Nephron progenitor cell (in vitro differentiated cells): ENCODE measurements at places on chromosomes 7 and 10.

DNA sequence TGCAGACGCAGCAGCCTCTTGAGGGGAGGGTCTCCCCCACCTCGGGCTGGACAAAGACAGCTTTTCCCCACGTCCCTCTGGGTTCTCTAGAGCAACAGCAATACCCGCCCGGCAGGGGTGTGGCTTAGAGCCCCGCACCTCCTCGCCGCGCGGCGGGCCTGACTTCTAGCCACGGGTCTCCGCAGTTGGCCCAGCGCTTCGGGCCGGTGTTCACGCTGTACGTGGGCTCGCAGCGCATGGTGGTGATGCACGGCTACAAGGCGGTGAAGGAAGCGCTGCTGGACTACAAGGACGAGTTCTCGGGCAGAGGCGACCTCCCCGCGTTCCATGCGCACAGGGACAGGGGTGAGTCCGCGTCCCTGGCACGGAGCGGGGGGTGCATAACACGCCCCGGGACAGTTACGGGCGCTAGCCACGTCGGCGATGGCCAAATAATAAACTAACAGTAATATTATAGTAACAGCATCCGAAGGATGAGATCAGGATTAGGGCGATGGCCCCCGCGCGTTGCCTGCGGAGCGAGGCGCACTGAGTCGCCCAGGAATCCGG is 1.2 kb downstream of the CYP2E1 start:
- no peak for DNase-seq

- DNase-seq, result peak; percentile 99
Observed at GRCh38 chr7:128862571-128863432, at the start of gene ATP6V1F. ATP6V1F (plus strand) TSS chr7:128862856; CDS start chr7:128862905, 49 bp downstream.

DNA sequence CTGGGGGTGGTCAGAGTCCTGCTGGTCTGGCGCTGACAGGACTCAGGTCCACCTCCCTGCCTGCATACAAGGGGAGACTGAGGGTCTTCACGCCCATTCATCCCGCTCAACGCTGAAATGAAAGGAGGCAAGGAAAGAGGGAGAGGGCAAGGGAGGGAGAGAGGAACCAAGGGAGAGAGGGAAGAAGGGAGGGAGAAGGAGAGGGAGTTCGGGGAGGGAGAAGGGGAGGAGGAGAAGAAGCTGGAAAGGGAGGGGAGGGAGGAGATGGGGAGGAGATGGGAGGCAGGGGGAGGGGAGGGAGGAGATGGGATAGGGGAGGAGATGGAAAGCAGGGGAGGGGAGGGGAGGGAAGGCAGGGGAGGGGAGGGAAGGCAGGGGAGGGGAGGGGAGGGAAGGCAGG is 69.4 kb upstream of the INPP5A start:
- DNase-seq, result peak; percentile 1

GRCh38 chr10:84088626-84089025 is 50.7 kb upstream of the GHITM start:
- no peak for DNase-seq

DNA sequence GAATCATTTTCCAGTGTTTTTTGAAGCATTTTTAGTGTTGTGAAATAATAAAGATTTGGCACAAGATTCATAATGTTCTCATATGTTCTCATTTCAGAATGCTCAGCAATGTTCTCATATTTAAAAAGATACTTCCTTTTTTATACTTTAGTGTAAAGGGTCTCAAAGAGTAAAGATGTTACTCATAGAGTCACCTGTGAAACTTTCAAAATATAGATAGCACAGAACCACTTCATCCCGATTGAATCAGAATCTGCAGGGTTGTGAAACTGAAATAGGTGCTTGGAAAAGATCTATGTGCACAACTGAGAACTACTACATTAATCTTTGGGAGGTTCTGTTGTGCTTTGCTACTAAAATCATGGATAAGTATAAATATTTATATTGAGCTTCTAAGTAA is 144.7 kb downstream of the MDFIC start:
- DNase-seq, result no peak

DNA sequence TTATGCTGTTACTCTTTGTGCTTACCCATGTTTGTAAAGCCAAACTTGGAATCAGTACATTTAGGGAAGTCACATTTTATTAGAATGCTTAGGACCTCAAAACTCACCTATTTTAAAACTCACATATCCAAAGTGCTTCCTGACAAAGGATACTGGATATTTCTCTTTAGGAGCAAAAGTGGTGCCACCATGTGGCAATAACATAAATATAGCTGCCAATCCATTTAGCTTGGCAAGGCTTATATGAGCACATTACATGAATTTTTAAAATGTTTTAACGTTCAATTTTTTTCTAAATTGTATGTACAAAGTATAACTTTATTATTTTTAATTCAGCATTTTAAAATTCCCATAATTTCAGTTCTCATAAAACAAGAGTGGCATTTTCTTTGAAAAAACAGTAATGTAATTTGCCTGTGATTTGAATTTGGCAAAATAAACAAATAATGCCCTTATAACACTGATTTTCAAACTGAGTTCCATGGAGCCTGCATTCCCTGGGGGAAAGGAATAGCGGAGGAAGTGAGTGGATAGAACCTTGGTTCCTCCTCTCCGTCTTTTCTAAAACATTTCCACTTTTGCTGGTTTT is 75.4 kb downstream of the HDAC9 start:
- DNase-seq, result no peak

DNA sequence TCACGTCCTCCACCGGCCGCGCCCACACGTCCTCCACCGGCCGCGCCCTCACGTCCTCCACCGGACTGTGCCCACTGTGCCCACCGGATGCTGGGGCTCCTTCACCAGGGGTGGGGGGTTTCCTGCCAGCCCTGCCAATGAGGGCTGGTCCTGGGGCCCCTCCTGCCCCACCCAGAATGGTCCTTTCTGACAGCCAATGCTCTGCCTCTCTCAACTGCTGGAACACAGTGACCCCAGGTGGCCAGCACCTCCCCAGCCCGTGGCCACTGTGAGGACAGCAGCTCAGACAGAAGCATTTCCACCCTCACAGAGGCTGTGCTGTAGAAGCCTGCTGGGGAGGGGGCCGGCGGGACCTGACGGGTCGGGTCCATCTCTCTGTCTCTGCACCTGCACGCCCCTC is 90.1 kb upstream of the DNAAF5 start:
- DNase-seq, result no peak

DNA sequence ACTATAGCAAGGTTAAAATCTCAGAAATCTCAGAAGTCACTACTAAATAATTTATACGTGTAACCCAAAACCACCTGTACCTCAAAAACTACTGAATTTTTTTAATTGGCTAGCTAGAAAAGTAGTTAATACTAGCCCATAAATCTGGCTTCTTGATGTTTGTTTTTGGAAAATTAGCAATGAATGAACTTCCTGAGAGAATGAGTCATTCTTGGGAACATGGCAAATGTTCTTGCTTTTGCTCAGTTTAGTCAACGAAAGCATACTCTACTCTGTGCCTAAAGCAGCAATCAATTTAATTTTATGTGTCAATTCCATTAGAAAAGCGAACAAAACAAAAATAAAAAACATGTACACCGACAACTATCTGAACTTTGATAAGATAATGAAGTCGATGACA is 69.2 kb downstream of the SEMA3E start:
- no peak for DNase-seq

- DNase-seq, result no peak
Observed at GRCh38 chr7:106504645-106505044, 156.3 kb downstream of the CCDC71L start.

DNA sequence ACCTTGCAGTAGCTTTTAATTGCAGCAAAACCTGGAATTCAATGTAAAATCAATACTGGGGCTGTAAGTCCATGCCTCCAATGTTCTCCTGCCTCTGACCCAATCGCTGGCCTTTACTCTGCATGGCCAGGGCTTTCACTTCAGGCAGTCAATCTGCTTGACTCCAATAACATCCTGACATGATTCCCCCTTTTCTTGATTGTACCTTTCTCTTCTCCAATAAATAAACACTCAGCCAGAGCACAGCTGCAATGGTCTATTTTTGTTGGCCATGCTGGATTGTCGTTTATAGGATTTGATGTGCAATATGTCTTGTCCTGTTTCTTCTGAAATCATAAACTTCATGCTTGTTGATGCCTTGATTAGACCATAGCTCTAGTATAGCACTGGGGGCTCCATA is 97.8 kb upstream of the COL1A2 start:
- DNase-seq, result no peak

- DNase-seq, result no peak
Observed at GRCh38 chr7:117472335-117472734, 7.5 kb upstream of the CFTR start.

DNA sequence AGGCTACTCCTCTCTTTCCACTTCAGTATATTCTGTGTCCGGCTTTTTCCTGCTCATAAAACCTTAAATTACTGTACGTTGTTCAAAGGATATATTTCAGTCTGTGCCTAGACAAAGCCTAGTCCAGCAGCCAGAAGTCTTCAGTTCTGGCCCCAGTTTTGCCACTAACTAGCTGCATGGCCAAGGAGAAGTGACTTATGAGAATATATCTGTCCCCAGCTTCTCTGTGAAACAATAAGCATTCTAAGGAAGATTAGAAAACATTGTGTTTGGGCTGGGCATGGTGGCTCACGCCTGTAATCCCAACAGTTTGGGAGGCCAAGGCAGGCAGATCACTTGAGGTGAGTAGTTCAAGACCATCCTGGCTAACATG is 105.0 kb upstream of the HDAC9 start:
- no peak for DNase-seq

DNA sequence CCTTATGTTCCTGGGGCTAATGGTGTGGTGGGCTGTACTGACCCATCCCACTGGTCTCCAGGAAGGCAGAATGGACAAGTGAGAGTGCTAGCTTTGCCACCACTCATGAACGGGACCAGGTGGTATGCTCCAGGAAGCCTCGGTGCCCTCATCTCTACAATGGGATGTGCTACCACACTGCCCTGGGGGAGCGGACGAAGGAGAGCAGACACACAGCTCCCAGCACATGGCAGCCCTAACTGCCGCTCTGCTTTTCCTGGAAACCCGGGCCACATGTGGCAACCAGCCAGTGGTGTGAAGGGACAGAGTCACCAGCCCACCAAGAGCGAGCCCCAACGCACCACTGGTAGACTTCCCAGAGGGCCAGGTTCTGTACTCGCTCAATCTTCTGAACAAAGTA is 35.8 kb downstream of the PARP12 start:
- no peak for DNase-seq

- no peak for DNase-seq
Observed at GRCh38 chr10:118745056-118745455, 9.7 kb downstream of the CACUL1 start.

- DNase-seq, result no peak
Observed at GRCh38 chr7:149642589-149642988, 130.8 kb downstream of the ZNF467 start.

DNA sequence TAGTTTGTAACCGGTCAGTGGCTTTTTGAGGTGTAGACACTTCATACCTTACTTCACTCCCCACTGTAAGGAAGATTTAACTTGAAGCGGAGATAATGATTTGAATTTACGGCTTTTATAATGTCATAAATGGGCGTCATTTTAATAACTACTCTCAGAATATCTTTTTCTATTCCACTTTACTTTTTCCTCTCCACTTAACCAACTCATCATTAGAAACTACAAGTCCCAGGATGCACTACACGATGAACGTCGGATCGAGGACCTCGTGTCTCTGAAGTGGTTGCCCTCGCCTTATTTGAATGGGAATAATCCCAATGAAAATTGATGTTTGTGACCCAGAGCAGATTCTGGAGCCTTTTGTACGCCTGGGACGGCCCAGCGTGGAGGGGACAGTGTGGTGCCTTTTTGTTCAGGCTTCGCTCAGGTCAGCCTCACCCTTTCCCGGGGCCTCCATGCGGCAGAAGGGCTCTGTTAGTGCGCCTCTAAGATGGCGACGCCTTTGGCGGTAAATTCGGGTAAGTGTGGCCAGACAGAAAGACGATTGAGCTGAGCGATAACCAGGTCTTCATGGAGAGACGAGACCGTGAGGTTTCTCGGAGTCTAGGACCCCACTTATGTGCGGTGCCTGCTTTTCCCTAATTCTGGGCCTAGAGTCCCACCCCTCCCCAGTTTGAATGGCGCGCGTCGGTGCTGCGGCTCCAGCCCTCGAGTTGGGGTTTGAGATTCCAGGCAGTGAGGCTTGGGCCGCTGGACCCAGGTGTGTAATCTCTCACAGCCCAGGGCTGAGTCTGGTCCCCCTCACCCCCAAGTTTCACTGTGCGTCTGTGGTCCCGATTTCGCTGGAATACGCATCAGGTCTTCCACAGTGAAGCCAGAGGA is at the start of gene NUP205:
NUP205 (plus strand) TSS at position 463 of the 882 bp plus-strand sequence; CDS start at position 491, 28 bp downstream.
- DNase-seq, result peak; percentile 63

- DNase-seq, result no peak
Observed at GRCh38 chr7:142104550-142105527, 6.7 kb upstream of the MGAM2 start.

GRCh38 chr7:133568544-133568943 is 315.7 kb downstream of the EXOC4 start:
- DNase-seq, result no peak

DNA sequence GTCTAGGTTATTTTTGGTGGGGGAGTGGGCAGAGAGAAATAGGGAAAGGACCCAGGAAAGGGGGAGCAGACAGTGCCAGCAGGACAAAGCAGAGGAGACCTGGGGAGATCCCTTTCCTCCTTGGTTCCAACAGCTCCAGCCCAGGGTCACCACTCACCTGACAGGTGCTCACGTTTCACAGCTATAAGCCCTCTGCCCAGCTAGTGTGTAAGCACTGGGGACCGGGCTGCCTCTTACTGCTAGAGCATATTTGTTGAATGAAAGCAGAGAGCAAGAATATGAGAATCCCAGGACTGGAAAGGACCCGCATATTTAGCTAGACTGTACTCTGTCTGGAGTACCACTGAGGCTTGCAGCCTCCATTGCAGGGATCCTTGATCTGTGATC is 6.7 kb downstream of the ZCCHC24 start:
- DNase-seq, result no peak

DNA sequence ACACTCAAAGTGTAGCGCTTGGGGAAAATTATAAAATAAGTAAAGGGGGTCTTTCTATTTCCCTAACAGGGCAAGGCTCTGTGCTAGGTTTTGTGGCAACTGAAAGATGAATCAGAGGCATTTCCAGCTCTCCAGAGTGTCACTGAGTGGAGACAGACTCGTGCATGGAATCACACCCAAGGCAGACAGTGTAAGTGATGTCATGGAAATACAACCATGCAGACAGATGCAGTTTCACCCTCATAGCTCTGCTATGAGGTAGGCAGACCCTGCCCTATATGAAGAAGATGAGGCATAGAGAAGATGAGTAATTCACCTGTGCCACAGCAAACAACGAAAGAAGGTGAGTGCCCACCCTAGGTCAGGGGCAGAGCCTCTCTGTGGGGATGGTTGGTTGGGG is 57.2 kb upstream of the PITRM1 start:
- no peak for DNase-seq

DNA sequence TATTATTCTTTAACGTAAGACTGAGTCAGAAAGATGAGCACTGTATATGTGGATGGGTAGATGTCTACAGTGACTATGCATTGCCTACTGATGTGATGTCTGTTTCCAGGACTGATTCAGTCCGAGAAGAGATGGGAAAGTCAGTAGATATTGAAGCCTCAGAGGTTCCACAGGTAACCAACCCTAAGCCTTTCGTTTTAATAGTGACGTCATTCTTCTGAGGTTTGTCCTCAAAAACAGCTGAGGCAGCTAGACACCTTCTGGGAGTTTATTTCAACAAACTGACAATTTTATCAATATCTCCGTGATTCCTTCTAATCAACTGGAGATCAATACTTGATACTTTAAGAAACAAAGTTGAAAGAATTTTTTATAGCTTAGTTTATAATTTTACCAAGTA is 171.6 kb downstream of the LHFPL3 start:
- no peak for DNase-seq
